Ovary (tissue), 10 donors: ENCODE measurements at places on chromosomes 5 and 9.

- no peak for DNase-seq
Observed at GRCh38 chr5:113150221-113150620, 173.6 kb downstream of the DCP2 start.

DNA sequence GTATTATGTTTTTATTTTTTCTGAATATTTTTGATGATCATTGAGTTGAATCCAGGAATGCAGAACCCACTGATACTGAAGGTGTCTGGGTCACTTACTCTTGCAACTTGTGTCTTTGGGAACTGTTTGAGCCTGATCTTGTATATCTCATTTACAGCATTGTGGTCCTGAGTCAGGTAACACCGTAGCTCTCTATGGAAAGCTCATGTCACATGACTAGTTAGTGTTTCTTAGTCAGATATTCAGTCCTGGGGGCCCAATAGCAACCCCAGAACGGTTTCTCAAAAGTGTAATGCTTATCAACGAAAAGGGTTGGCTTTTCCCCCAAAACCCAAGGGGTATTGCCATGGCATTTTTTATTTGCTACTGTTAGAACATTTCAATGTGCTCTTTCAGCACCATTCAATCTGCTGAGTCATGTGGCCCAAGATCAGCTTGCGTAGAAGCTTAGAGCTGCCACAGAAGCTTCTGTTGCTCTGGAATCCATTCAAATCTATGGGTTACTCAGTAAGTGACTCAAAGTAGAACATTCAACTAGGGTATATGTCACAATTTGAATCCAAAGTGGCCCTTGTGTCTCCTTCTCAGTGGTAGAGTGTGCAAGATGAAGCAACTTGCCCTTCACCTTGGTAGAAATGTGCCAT is 12.1 kb upstream of the PTAR1 start:
- DNase-seq: no peak

DNA sequence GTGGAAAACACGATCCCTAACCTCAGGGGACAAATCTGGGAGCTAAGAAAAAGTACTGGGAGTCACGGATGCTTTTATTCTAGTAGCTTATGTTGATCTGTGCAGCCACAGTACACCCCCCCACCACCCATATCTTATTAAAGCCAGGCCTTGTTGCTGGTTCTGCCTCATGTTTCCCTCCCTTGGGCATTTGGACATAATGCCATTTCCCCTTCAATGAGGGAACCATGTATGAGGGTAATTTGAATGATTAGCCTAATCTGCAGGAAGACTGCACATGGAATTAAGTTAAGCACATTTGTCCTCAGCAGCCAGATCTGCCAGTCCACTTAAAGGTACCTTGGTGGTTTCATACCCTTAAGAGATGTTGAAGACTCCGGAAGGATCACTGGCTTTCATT is 102.0 kb downstream of the ARHGAP26 start:
- DNase-seq: no peak

DNA sequence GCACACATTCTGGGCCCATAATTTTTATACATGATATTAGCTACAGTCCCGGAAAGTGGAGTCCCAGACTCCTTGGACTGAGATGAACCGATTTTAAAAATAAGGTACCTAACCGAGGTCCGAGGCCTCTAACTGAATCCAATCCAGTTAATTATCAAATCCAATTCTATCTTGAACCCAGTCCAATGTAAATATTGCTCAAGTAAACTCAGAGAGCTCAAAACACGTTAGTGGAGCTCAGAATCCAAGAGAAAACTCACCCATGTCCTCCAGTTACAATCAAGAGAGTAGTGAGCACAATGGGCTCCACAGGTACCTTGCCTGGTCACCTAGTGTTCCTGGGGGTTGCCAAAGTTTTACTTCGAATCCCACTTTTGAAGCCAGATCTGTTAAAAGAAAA is 37.9 kb upstream of the DIRAS2 start:
- DNase-seq: no peak

- no peak for DNase-seq
Observed at GRCh38 chr5:39171647-39172046, 47.7 kb downstream of the FYB1 start.

- DNase-seq: no peak
Observed at GRCh38 chr5:6711409-6712141, 1.7 kb upstream of the TENT4A start.

DNA sequence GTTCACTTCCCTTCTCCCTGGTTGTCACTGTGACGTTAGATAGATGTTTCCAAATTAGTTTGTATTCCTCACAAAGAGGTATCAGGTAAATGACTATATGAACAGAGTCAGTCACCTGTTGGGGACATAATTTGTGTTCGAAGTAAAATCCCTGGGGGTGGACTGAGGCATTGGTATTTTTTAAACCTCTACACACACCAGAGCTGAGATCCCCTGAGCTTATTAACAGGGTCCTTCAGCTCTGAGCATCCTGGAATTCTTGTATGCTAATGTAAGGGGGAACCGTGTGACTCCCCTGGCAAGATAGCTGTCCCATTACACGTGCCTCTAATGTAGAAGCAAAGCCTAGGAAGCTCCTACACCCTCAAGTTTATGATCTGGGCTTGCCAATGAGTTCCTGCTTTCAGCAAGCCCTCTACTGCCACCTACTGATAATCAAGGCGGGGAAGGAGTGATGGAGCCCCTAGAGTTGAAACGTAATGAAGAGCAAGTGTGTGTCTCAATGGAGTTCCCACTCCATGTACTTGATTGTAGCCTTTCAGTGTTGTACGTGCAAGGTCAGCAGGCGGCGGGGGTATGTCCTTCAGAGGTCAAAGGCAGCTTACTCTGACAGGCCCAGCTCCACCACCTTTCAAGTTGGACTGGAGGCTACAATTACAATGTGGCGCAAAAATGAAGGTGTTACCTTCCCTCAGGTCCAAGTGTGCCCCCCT is 14.4 kb downstream of the PRKACG start:
- peak; percentile 65 for DNase-seq

GRCh38 chr9:126615245-126615790 is 1.6 kb downstream of the LMX1B start:
- no peak for DNase-seq

DNA sequence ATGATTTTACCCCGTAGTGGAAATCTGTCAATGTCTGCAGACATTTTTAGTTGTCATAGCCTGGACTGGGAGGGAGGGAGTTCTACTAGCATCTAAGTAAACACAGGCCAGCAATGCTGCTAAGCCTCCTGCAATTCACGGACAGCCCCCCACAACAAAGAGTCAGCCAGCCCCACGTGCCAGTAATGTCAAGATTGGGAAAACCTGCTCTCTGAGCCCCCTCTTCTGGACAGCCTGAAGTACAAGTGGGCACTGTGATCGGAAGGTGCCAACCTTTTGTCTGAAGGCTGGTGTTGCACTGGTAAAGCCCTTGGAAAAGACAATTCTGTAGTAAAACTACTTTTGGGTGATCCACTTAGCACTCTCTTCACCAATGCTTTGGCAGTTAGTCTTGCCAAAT is 154.5 kb downstream of the TARS1 start:
- DNase-seq: no peak

- DNase-seq: no peak
Observed at GRCh38 chr9:8868632-8869031, 1069.1 kb upstream of the DMAC1 start.

- no peak for DNase-seq
Observed at GRCh38 chr5:145942749-145943148, 6.4 kb downstream of the SH3RF2 start.

DNA sequence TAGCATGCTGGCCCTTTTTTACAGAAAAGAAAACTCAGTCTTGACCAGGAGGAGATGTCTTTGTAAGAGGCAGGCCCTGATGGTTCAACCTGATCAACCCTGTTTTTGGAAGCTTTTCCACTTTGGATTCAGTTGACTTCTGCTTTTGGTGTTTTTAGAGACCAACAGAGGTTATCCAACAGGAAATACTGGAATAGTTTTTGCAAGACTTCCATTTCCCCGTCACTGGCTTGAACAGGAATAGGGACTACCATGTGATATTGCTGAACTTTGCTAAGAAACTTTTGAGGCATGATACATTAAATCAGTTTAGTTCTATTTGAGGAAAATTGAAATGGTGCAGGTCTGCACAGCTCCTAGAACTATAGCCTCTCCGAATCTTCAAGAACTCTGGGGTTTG is 17.1 kb upstream of the DAB2 start:
- no peak for DNase-seq

DNA sequence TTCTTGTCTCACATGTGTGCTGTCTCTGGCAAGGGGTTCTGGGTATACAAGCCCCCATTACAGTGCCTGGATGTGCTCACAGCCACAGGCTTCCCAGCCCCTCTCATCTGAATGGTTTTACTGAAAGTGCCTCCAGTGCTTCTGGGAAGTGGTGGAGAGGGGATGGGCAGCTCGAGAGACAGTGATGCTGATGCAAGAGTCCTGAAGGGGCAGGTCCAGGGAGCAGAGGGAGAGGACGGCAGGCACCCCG is 93.5 kb downstream of the PHF2 start:
- no peak for DNase-seq

- no peak for DNase-seq
Observed at GRCh38 chr5:73387601-73388305, 60.8 kb downstream of the FOXD1 start.

GRCh38 chr9:121852651-121853616 is 201.5 kb downstream of the DAB2IP start:
- peak; percentile 91 for DNase-seq

DNA sequence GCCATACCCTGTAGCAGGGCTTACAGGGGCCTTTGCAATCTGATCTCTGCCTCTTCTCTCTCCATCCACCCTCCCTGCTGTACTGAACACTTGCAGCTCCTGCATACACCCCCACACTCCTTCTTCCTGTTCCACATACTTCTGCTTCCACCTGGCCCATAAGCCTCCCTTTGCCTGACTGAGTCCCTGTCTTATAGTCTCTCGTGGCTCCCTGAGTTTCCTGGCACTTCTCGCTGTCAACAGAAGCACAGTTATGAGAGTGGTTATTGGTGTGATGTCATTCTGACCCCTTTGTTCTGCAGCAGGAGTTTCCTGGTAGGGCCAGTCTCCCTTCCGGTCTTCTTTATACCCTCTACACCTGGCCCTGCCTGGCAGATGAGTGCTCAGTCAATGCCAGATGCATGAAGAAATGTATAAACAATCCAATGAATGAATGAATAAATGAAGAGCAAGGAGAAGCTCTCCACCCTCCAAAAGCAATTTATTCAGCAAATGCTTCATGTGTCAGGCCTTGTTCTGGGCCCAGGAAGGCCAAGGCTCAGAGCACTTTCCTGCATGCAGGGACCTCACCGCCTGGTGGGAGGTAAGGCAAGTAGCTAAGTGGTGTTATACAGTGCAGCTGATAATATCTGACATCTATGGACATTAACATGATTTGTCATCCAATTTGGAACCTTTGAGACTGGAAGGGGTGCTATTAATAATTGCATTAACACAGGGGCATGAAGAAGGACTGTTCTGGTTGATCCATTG is 20.5 kb upstream of the CSF1R start:
- DNase-seq: no peak

GRCh38 chr5:56607551-56607950 is 207.8 kb upstream of the MAP3K1 start:
- DNase-seq: no peak

- DNase-seq: no peak
Observed at GRCh38 chr5:180026320-180026719, 45.2 kb downstream of the RNF130 start.

DNA sequence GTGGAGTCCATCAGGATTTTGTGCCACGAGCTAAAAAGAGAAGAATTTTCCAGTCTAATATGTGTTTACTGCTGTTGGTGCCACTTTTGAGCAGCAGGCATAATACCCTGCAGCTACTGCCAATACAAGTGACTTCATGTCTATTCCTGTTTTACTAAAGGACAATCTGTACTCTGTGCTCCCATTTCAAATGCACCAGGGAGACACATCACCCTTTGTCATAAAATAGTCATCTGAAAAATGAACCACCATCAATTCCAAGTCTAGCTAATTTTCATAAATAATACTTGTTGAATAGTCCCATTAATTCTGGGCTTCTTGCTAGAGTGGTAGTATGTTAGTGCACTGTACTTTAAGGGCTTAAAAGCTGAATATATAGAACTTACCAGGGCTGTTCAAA is 8.9 kb upstream of the PKD2L2 start:
- no peak for DNase-seq
